Cardiac fibroblast (primary cell): ENCODE measurements at places on chromosomes 16 and 17.

DNA sequence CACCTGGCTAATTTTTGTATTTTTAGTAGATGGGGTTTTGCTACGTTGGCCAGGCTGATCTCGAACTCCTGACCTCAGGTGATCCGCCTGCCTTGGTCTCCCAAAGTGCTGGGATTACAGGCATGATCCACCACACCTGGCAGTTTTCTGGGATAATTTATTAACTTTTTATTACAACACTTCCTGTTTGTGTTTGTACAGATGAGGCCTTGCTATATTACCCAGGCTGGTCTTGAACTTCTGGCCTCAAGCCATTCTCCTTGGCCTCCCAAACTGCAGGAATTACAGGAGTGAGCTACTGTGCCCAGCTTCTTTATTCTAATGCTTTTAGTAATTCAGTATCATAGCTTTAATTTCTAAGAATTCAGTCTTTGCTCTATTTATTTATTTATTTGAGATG is 16.1 kb upstream of the SPN start:
- no peak for DNase-seq

DNA sequence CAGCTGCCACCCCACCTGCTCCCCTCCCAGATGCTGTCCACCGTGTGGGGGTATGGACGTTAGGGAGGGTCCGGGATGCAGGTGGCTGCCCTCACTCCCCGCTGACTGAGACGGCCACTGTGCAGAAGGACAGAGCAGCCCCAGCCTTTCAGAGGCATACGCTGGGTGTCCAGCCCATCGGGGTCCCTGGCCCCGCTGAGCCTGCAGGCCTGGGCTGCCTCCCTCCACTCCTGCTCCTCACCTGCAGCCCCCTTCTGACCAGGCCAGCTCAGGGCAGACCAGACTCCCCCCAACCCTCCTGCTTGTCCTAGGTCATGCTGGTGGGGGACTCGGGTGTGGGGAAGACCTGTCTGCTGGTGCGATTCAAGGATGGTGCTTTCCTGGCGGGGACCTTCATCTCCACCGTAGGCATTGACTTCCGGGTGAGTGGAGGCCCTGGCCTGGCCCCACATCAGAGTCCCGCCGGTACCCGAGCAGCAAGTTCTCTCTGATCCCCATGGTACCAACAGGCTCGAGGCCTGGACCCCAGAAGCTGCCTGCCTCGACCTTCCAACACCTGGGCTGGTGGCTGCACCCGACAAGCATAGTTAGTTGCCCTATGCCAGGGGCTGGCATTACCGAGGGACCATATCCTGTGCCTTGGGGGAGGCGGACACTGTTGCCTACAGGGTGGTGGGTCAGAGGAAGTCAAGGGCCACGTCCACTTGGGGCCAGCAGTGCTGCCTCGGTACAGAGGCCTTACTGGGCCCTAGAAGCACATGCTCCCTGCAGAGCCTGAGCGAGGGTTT is 1.4 kb downstream of the RAB26 start:
- DNase-seq, result no peak

DNA sequence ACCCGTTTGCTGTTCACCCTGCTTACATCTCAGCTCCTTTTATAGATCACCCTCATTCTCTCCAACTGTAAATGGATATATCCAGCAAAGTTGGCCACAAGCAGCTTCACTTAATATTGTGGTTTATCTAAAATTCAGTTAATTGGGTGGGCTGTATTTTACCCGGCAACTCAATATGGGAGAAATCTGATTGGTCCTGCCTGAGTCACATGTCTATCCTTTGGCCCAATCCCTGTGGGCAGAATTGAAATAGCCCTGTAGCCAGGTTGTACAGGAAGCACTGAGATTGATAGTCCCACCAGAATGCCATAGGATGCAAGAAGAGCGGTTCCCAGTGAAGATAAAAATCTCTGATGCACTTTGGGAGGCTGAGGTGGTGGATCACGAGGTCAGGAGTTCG is 73.2 kb downstream of the AIPL1 start:
- peak; percentile 2 for DNase-seq

DNA sequence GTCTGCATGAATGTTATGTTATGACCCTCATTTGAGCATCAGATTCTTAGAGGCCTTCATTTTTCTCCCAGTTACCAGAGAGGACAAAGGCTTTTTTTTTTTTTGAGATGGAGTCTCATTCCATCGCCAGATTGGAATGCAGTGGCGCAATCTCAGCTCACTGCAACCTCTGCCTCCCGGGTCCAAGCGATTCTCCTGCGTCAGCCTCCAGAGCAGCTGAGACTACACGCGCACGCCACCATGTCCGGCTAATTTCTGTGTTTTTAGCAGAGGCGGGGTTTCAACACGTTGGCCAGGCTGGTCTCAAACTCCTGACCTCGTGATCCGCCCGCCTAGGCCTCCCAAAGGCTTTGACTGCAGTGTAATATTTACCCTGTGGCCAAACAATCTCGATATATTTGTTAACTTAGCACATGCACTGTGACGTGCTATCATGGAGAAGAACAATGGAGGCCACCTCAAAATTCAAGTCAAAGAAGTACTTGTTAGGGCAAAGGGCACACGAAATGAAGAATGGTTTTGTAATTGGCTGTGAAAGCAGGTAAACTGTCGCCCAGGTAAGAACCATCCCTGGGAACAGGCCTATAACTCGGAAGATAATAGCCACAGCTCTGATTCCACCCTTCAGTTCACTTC is 303.4 kb downstream of the SLC39A11 start:
- peak; percentile 49 for DNase-seq

DNA sequence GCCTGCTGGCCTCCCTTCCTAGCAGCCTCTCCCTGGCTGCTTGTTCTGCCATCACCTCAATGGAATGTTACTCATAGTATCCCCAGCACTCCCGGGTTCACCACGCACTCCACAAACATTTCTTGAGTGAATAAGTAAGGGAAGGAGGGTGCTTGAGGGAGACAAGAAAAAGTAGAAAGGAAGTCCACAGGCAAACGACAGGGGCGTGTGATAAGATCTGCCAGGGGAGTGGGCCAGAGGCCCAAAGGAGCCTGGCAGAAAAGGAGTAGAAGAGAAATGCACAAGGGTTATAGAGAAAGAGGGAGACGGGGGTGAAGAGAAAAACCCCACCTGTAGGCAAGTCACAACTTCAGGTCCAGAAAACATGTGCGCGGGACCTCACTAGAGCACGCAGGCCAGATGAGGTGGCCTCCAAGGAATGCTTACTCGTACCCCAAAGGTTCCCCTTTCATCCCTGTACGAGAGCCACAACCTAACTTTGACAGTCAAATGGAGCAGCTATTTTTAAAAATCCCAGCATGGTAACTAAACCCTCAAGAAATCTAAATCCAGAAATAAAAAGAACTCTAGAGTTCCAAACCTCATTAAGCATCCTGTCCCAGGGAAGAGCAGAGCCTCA is 6.6 kb downstream of the ZDHHC7 start:
- DNase-seq, result peak; percentile 92
